ENCODE measurements at places on chromosomes 16 and 17.

- DNase-seq: peak; percentile 6
These were observed 107.0 kb upstream of the CACNG5 start for GRCh38 chr17:66727634-66728570.

GRCh38 chr16:27317320-27317719 lies 3.5 kb downstream of the IL4R start:
- DNase-seq: no peak

DNA sequence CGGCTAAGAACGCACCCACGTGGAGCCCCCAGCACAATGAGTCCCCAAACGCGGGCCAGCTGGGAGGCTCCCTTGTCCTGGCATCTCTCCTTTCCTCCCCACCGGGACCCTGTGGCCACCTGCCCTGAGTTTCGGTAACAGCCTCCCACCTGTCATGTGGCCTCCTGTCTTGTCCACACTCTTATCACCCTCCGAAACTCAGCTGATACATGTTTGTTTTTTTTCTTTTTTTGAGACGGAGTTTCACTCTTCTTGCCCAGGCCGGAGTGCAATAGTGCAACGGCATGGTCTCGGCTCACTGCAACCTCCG lies 105.7 kb upstream of the CREBBP start:
- DNase-seq: no peak

DNA sequence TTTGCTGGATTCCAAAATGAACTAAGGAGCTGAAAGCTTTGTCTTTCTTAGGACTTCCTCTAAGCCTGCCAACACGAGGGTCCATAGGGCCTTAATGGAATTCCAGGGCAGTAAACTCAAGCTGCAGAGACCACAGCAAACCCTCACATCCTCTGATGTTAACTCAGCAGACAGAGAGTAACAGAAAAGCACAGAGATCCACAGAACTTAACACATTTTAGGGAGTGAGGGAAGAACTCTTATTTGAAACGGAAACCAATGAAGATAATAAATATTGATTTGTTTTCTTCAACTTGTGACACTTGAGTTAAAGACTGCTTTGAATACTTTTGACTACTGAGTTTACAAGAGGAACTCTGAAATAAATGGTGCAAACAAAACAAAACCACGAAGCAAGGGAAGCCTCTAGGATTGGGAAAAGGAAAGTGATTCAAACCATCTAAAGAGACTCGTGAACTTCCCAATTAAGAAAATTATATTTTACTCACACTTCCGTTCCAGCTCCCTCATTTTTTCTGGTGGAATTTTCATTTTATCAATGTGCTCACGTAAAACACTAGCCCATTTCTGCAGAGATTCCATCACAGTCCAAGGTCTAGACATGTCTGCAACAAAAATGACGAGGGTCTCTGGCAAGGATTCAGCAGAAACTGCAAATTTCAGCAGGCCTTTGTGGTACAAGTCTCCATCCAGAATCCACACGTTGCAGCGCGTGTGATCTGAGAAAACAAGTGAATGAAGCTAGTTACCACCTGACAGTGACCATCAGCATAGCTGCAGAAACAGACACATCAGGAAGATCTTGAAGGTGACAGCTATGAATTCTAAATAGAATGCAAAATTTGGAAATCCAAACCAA lies 9.2 kb downstream of the DYNC1LI2 start:
- DNase-seq: no peak

DNA sequence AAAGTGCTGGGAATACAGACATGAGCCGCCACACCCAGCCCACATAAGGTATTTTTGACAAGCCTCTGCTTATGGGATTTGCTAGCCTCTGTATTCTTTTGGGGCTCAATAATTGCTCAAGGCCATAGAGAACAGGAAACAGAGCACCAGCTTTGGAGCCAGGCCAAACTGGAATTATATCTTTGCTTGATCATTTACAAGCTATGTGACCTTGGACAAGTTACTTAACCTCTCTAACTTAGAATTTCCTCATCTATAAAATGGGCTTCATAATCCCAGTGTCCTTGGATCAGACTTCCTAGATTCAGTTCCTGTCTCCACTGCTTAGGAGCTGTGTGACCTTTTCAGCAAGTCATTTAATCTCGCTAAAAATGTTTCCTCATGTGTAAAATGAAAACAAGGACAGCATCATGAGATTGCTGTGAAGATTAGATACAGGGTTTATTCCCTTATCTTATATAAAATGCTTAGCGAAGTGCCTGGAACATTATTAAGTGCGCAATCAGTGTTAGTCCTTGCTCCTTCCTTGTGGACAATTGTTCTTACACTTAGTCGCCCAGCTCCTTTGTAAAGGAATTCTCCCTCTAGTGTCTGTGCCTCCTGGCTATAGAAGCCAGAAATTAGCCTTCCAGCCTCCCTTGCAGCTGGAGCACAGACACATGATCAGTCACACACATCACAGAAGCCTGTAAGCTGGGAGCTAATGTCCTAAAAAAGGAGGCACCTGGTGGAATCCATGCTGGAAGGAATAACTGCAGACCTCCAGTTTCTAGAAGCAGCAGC lies 16.6 kb downstream of the KRT9 start:
- no peak for DNase-seq

GRCh38 chr16:57084996-57085395 lies 7.4 kb upstream of the CPNE2 start:
- no peak for DNase-seq

DNA sequence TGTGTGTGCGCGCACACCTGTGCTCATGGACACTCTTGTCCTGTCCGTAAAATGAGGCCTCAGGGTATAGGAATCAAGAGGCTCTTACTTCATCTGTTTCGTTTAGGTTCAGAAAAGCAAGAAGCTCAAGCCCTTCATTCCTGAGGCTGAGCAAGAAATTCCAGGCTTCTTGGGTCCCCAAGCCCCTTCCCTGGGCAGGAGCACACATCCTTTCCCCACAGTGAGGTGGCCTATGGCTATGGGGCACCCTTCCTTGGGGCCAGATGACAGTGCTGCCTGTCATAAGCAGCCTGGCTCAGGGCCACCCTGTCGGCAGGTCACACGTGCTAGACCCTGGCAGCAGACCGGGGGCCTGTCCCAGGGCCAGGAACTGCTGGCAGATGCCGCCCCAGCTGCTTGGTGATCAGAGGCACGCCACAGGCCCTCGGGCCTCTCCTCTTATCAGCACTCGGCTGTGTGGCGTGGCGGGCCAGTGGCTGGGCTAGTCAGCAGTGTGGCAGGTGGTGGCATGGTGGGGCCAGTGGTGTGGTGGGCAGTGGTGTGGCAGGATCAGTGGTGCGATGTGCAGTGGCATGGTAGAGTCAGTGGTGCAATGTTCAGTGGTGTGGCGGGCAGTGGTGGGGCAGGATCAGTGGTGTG lies 50.2 kb downstream of the NKD1 start:
- no peak for DNase-seq

DNA sequence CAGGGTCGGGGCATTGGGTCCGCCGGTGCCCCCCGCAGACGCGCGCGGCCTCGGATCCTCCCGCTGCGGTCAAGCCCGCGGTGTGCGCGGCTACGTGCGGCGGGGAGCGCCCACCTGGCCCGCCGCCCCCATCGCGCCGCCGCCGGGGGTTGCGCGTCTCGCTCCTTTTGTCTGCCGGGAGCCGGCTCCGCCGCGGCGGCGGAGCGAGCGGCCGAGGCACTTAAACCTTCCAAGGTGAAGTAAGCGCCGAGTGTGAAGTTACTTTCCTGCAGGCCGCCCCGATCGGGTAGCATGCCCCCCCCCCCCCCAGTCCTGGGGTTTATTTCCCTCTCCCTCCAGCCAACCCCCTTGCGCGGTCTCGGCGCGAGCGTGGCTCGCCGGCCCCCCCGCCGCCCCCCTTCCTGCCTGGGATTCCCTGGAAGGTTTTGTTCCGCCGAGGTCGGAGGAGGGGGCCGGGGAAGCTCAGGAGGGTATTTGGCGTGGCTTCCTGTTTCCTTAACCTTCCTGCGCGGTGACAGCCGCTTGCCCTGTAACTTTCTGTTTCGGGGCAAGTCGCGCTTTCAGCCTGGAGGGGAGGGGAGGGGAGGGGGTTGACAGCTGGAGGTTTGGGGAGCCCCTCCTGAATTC lies 56.6 kb upstream of the GSE1 start:
- DNase-seq: no peak

DNA sequence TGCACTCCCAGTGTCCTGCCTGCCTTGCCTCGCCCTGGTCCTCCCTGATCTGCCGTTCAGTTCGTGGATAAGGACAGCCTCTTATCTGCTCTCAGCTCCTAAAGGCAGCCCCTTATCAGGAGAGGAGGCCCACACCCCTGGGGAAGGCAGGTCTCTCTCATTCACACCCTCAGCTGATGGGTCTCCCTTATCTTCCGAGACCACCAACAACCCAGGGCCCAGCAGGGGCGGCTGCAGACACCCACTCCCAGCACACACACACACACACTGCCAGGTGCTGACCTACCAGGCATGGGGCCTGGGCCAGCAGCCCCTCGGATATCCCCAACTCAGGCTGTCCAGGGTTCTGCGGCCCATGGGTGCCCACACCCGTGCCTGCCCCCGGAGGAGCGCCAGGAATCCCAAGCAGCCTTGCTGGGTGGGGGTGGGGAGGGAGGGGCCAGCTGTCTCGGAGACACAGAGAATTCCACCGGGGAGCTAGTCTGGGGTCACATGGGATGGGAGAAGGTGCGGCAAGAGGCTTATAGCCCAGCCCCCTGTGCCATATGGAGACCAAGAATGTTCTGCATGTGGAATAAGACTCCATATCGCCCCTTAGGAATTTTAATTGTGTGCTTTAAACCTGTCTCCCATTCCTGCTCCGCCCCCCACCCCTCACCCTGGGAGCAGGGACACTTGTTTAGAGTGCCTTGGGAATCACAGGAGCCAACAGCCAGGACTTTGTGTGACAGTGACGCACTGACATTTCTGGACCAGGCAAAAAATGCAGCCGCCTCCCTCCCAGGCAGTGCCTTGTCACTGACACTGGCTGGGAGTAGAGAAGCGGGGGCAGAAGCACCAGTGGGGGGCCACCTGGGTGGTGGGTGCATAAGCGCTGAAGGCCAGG lies 41.9 kb upstream of the EMP2 start:
- no peak for DNase-seq

DNA sequence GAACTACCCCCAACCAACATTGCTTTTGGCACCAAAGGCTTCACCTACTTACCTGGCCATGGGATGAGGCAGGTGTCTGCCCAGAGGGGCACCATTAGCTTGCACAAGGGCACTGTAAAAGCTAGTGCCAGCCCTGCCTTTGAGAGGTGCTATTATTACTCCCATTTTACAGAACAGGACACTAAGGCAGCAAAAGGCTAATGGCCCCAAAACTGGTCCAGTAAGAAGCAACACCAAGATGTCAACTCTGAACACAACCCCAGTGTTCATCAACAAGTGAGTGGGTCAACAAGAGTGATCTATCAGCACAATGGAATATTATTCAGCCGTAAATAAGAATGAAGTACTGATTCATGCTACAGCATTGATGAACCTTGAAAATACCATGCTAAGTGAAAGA lies 7.7 kb upstream of the USP7 start:
- no peak for DNase-seq

DNA sequence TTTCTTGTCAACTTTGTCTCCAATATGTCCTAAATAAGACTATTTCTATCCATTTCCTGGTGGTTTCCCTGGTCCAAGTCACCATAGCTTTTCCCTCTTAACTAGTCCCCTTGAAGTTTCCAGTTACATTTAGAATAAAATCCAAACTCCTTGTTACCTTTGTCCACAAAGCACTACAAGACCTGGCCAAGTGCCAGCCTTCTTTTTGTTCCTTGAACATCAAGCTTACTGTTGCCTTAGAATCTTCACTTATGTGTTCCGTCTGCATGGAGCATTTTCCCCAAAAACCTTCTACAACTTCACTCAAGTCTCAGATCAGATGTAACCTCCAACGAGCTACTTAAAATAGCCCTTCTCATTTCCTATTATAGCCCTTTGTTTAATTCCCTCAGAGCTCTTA lies 101.4 kb downstream of the ITFG1 start:
- no peak for DNase-seq

- DNase-seq: no peak
These were observed 151.0 kb downstream of the VPS53 start for GRCh38 chr17:563616-564015.

DNA sequence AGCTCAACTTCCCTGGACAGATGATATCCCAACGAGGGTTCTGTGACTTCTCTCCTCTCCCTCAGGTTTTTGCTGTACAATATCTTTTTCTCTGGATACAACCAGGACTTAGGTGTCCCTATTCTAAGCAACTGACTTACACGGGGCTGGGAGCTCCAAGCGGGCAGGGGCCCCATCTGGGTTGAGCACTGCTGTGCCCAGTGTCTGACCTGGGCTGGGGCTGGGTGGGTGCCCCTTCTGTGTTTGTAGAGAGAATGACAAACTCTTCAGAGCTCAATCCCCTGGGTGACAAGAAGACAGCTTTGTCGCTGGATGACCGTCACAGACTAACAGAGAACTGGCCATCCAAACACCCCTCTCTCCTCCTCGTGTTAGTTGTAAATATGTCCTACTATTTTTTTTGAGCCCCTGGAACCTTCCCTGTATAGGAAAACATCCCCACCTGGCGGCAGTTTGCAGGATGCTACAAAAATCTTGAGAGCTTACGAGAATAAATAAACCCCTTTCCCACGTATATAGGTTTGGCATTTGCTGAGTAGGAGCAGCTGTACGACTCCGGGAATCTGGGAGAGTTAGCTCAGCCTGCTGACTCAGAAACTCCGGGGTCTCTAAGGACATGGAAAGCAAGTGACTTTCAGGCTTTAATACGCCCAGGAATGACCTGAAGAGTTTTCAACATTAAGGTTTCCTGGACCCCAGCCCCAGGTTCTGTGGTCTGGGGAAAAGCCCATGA lies 23.7 kb upstream of the RCVRN start:
- no peak for DNase-seq
